ENCODE measurements at places on chromosomes 16 and 17.

GRCh38 chr17:37068266-37068665 is 119.5 kb downstream of the AATF start:
- DNase-seq: no peak

DNA sequence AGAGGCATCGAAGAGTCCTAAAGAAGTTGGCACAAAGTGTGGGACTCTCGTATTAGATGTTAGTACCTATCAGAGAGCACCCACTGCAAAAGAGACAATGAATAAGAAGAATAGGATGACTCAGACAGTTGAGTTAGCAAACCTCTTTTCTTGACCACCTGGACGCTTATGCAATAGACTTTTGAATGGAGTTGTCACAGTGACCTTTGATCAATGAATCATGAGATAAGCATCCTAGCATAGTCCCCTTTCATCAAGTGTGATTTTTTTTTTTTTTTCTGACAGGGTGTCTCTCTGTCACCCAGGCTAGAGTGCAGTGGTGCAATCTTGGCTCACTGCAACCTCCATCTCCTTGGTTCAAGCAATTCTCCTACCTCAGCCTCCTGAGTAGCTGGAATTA is 1417.9 kb upstream of the GOT2 start:
- no peak for DNase-seq

GRCh38 chr16:57756424-57757325 is 21.1 kb downstream of the KATNB1 start:
- no peak for DNase-seq

DNA sequence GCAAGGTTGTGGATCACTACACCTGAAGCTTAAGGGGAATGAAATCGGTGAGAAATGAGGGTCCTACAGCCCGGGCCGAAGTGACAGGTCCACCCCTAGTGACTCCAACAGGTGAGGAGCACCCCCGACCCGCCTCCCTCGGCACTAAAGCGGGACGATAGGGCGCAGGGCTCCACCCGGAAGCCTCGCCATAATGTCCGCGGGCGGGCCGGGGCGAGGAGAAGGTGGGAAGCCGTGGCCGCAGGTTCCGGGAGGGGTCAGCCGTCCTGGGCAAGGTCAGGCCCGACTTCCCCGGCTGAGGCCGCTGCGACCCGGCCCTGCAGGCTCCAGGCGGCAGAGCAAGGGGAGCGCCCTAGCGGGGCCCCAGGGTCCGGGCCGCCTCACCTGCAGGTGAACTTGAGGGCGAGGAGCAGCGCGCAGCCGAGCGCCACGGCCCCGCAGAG is 543 bp downstream of the TXNDC11 start:
- DNase-seq: peak; percentile 70

DNA sequence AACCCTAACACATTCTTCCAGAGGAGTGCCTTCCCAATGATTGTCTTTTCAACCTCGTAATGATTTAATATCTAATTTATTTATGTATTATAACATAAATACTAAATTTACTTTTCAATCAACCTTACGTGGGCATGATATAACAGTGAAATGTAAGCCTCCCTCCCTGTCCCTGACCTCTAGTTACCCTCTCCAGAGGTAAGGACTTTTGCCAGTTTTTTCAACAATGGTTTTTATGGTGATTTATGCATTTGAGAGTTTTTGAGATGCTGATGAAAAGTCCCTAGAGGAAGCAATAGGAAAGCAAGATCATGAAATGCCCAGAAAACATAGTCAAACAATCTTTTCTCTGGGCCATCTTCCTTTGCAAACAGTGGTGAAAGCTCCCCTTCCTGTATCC is 35.2 kb upstream of the PLLP start:
- DNase-seq: no peak

Data from activated CD4-positive, CD25-positive, alpha-beta regulatory T cell treated with anti-CD3 and anti-CD28 coated beads, Interleukin-2, amount 50 U/mL, for 72 hours (primary cell).